SW480 (cell line): ENCODE measurements at places on chromosomes 7 and 10.

DNA sequence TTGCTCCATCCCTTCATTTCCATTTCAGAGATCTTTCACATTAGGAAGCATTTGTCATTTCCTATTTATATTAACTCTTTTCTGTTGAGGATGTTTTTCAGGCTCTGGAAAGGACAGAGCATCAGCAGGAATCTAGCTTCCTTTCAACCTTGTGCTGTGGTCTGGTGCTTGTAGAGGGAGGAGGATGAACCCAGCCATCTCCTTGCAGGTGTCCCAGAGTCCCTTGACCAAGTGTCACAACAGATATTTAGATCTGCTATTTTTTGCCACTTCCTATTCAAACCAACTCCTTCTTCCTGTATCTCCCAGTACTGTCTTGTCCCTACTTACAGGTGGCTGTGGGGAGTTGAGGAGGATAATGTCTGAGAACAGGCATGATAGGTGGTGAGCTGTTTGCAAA, 742.8 kb downstream of the GRID1 start:
- no peak for DNase-seq

DNA sequence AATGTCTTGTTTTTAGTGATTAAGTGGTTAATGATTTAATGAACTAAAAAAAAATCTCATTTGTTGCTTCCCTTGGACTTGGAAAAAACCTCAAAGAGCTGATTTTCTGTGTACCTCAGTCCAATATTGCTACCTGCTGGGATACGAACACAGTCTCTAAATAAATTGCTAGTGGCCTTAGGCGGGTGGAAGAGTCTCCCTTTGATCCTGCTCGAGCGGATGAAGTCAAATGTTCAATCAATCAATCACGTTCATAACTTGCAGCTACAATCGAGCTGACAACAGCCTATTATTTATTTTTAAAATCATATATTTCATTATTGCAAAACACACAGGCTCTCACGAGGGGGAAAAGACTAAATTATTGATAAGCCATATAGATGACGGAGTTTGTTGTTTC, 57.3 kb upstream of the HABP2 start:
- DNase-seq = no peak

DNA sequence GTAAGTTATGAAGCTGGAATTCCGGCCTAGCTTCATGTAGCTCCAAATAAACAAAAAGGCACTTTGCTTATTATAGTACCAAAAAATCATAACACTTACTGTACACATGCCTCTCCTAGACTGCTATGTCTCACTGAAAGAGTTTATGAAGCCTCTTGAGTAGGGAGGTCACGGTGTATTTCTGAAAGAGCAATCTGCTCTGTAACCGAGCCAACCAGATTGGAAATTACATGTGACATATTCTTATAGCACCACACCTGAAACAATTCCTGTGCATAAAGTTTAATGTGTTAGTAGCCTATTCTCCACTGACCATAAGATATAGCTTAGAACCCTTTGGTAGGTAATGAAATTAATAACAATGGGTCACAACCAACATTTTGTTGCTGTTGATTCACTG, 1.3 kb upstream of the FAM3C start:
- peak; percentile 29 for DNase-seq

- no peak for DNase-seq
Measured at GRCh38 chr7:90690159-90690858, 94.2 kb downstream of the CDK14 start.

GRCh38 chr7:140262242-140262903, 85.6 kb upstream of the KDM7A start:
- no peak for DNase-seq

DNA sequence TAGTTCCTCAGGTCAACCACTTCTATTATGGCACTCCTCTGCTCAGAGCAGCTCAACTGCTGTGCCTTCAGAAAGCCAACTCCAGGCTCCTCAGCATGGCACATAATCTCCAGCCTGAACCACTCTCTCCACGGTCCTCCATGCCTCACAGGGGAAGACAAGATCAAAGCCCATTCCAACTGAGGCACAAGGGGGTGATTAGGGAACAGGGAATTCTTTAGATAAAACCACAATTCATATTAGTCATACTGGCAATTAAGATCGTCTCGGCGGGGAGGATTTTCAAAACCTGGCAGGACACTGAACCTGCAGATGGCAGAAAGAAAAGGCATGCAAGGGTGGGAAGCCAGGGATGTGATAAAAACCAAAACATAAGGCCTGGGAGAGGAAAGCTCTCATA, 361.6 kb downstream of the FGFR2 start:
- no peak for DNase-seq

GRCh38 chr10:25914776-25915175, 19.3 kb upstream of the MYO3A start:
- no peak for DNase-seq
